ENCODE measurements at places on chromosomes 13 and 19. TPM values are rescaled to one million over a fixed set of nuclear protein-coding genes. Genes with fewer than 3 reads are reported as not detected.

GRAMD1A gene
- 29.3 TPM for total RNA-seq

TCF3 gene
- total RNA-seq = 16.7 TPM

ITPKC gene
- total RNA-seq = 5.7 TPM

DNA sequence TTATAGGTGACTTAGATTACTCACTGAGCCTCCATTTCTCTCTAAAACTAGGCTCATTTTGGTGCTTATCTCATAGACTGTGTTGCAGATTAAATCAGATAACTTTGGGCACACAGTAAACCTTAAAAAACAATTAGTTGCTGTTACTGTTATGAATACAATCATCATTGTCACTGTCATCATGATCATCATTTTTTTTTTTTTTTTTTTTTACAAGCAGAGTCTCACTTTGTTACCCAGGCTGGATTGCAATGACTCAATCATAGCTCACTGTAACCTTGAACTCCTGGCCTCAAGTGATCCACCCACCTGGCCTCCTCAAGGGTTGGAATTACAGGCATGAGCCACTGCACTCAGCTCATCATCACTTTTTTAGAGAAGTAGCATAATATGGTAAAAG is 60.0 kb downstream of the VWA8 start:
- no peak for DNase-seq

GRCh38 chr19:48571378-48572162 is 19.6 kb downstream of the SULT2B1 start:
- DNase-seq = no peak

- no peak for DNase-seq
Measured at GRCh38 chr13:27001705-27002104, 169.9 kb downstream of the USP12 start.

DNA sequence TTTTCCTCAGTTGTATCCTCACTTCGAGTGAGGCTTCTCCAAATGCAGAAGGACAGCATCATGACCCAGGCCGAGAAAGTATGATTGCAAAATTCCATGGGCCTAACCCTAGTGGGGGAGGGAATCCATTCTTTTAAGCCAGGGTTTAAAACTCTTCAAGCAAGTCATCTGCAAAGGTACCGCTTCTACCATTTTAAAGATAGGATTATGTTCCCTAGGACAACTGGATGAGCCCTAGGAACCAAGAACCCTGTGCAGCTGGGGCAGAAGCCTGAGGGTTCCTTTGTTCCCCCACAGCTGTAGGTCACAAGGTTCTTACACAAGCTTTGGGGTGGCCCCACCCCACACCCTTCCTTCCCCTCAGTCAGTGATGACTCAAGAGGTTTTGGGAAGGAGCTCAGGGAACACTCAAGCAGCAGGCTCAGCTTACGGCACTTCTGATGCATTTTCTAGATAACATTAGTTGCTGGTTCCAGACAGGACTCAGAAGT is 13.5 kb downstream of the ARL11 start:
- DNase-seq = no peak

DNA sequence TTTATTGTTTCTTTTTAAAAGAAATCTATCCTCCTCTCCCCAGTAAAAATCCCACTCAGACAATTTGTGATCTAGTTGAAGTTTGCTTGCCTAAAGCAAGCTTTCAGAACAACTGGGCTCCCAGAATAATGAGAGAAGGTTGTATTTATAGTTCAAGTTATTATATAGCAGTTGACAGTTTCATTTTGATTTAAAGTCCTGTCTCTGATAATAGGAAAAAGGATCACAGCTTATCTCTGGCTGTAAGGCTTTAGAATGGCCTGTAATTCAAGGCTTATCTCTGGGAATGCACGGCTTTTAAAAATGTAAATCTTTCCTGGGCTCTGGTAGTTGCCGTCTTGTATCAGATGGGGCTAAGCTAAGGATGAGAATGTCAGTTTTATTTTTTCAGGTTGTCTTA is 123.3 kb upstream of the TMTC4 start:
- DNase-seq = no peak

DNA sequence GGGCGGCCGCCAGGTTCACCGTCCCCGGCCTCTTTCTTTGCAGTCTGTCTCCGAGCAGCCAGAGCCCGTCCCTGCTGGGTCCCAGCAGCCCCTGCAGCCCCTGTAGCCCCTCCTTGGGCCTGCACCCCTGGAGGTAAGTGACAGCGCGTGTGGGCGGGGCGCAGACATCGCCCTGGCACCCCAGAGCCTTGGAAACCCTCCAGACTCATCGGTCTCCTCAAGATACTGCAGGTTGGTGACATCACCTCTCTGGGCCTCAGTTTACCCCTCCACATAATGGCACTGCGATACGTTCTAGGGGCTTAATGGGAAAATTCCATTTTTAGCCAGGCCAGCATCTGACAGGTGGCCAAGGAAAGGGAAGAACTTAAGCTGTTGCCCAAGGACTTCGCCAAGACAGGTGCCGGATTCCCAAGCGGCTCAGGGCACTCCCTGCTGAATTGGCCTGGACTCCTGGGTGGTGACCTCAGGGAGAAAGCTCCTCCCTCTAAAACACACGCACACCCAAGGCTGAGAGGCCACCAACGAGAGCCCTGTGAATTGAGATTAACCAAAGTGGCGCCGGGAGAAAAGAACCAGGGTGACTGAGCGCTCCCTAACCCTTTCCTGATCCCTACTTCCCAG is 13.1 kb downstream of the MAST3 start:
- no peak for DNase-seq

DNA sequence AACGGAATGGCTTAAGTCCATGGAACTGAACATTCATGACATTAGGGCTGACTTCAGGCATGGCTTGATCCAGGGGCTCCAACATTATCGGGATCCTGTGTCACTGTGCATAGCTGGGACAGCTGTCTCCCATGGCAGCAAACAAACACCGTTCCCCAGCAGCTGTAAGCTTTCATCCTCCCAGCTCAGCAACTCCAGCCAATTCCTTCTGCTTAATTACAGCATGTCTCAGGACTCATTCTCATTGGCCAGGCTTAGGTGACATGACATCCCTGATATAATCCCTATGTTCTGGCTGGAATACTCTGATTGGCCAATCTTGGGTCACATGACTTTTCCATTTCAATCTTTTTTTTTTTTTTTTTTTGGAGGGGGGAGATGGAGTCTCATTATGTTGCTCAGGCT is 10.9 kb upstream of the TLE5 start:
- DNase-seq = peak; percentile 32

GRCh38 chr13:80339912-80340650 is 845 bp downstream of the SPRY2 start:
- no peak for DNase-seq

DNA sequence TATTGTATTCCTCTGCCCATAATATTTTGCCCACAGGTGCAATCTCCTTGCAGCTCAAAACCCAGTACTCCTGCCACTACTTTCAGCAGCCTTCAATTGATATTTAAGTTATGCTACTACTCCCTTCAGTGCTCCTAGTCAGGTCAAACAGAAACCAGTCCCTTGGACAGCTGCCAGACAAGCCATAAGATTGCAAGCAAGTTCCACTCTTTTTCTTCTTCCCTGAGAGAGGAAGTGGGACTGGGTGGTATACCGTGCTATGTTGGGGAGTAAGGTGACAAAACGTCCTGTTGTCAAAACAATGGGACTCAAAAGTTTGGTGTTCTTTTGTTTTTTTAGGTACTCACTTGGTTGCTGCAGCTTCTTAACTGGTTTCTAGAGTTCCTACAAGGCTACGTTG is 63.1 kb upstream of the FRY start:
- DNase-seq = no peak

- no peak for DNase-seq
Measured at GRCh38 chr19:10513223-10513622, 4.0 kb downstream of the S1PR5 start.

GRCh38 chr19:56577719-56578602 is 10.7 kb downstream of the ZNF470 start:
- no peak for DNase-seq

GRCh38 chr13:36096461-36097416 is 34.4 kb downstream of the DCLK1 start:
- DNase-seq = no peak

GRCh38 chr19:44476559-44477408 is 23.5 kb downstream of the ZNF180 start:
- no peak for DNase-seq

- DNase-seq = no peak
Measured at GRCh38 chr13:46289260-46289955, 77.7 kb downstream of the LRRC63 start.

DNA sequence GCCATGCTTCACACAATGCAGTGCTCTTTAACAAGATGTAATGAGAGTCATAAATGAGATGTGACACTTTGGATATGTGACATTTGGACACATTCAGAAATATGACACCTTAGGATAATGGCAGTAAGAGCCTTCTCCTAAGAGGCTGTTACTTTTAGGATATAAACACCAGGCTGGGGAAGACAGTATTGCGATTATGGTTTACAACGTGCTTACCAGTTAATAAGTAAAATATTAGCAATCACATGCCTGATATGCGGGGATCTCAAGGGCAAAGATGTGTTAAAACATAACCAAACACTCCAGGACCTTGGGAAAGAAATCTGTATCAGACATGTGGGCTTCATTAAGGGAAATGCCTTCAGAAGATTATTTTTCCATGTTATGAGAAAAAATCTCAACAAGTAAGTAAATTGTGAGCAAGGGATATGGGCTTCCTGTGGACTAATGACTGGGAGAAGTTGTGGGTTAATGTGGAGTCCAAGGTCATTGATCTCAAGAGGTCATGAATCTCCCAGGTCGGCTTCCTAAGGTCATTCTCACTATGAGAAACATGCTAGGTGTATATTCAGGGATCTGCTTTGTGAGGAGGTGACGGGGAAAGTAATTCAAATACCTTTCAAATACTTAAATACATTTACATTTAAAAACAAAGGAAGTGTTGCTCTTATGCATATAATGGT is 105.3 kb downstream of the STARD13 start:
- DNase-seq = no peak

- no peak for DNase-seq
Measured at GRCh38 chr19:55005684-55006488, 32.2 kb downstream of the GP6 start.

DNA sequence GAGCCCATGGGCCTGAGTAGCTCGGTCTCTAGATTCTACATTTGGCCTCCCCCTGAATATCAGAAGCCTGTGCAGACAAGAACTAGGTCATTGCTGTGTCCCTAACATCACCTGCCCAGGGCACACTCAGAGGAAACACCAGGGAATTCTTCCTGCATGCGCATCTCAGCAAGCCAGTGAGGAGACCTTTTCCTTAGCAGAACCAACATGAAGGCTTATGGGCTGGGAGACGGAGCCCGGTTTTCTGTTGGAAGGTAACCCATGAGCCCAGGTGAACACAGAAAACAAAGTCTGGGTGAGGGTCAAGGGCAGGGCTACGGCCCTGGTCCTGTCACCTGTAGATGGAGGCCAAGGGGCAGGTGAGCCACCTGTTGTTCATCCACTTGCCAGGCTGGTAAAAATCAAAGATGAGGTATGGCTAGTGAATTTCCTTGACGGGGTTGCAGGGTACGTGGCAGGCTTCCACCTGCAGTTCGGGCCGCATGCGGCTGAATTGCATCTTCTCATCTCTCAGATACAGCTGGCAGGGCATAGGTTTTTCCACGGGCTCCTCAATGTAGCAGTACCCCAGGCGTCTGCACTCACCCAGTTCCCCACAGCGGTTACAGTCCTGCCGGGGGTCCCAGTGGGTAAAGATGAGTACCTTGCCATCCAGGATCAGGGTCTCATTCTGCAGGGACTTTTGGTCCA is 3.6 kb upstream of the FAM187B start:
- DNase-seq = no peak

DNA sequence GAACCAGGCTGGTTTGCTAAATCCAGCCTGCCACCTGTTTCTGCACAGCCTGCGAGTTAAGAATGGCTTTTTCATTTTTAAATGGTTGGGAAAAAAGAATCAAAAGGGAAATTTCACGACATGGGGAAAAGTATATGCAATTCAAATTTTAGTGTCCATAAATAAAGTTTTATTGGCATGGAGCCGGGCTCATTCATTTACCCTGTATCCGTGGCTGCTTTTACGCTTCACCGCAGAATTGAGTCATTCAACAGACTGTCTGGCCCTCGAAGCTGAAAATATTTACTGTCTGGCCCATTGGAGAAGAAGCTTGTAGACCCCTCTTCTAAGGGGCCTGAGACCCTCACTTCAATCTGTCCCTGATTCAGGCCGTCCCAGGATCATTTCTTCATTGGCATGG is 26.1 kb downstream of the IER2 start:
- no peak for DNase-seq

DNA sequence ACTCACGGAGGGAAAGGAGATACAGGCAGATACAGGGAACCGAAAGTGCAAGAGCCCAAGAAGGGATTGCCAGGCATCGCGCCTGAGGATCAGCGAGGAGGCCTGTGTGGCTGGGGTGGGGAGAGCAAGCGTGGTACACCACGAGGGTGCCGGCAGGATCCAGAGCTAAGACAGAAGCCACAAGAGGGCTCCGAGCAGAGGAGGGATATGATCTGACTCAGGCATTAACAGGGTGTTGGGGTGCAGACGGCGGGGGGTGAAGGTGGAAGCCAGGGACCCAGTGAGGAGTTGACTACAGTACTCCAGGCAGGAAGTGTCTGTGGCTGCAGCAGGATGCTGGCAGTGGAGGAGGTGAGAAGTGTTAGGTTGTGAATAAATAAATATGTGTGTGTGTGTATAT is 5.4 kb upstream of the PPP1R37 start:
- DNase-seq = no peak

DNA sequence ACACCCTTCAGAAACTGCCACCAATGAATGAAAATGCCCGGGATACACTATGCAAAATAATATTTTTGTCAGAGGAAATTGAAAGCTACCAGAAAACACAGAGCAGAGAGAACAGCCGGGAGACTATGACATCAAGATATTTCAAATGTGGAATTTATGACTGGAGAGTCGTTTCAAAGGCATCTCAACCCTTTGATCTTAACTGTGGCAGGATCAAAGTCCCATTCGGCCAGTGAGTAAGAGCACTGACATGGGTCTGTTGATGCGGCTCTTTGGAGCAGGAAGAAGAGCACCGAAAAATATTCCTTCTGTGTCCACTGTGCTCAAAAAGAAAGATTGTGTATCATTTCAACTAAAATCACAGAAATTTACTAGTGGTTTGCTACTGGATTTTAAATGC is 201.9 kb downstream of the RFC3 start:
- DNase-seq = no peak
